SK-N-DZ (cell line): ENCODE measurements at places on chromosomes 16 and 17.
A peak's percentile ranks its signal among the peaks of the same experiment; 100 is the strongest.

- peak; percentile 42 for DNase-seq
These were observed 11.7 kb upstream of the SLC47A2 start for GRCh38 chr17:19728084-19728495.

DNA sequence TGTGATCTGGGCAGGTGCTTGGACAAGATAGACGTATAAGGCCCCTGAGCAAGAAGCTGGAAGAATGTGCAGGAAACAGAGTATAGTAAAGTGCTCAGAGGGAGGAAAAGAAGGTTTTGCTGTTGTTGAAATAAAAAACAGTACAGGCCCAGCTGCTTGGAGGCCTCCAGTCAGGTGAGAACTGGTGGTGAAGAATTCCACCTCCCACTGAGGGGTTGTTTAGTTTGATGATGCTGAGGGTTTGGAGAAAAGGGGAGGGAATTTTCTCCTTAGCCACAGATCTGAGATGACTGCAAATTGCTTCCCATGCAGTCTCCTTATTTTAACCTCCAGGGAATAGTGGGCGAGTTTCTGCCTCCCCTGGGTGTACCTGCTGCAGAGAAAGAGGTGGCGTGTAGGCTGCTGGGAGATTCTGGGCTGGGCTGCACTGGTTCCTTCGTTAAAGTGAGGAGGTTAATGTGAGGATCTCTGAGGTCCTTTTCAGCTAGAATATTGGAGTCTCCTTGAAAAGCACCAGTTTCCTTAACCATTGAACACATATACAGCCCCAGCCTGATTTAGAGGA lies 25.8 kb downstream of the SMPD3 start:
- no peak for DNase-seq

DNA sequence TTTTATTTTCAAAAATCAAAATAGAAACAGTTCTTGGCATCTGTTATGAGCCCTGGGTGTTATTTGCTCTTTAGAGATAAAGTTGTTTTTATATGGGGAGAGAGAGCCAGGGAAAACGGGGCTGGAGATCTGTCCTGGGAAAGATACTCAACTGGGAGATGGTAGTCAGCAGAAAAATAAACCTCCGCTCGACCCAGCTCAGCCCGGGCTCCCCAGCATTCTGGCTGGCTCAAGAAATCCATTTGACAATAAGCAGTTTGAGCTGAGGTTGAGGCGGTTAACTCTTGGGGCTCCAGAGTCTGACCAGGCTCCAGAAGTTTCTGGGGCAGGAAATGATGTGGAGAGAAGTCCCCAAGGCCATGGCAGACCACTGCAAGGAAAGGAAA lies 151.9 kb downstream of the IRX5 start:
- no peak for DNase-seq

- peak; percentile 45 for DNase-seq
These were observed 145.7 kb downstream of the ZFHX3 start for GRCh38 chr16:72902206-72902605.

DNA sequence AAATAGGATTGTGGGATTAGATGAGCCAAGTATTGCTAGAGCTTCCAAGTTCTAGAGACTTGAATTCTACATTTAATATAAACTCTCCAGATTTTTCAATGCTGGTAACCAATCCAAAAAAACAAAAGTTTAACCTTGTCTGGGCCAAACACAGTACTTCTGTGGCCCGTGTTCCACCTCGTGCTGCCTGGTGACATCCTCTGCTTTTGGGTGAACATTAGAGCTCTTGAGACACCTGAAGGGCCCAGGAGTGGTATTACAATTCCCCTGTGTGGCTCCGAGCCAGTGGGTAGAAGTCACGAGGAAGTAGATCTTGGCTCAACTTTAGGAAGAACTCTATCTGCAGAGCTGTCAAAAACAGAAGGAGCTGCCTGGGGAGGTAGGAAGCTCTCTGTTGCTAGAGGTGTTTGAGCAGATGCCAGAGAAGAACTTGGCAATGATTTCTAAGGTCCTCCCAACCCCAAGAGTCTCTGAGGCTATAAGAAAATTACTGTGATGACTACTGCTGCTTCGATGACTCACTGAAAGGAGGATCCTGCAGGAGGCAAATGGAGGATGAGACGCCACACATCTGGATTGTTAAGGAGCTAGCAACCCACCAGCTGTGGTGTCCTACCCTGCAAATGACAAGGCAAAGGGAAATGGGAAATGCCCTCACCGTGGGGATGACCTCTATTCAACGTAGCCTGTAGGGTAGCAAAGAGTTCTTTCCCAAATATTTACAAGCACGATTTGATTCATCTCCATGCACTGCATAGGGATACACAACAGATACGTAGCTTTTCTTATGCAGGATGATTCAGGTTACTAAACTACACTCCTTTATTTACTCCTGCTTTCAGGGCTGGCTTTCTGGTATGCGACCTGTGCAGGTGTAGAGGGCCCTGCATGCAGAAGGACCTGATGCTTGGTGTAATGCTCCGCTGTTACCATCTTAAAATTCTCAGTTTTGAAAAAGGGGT lies 45.8 kb upstream of the GAS7 start:
- no peak for DNase-seq

- DNase-seq = no peak
These were observed 774 bp upstream of the MAF start for GRCh38 chr16:79601092-79601930.

DNA sequence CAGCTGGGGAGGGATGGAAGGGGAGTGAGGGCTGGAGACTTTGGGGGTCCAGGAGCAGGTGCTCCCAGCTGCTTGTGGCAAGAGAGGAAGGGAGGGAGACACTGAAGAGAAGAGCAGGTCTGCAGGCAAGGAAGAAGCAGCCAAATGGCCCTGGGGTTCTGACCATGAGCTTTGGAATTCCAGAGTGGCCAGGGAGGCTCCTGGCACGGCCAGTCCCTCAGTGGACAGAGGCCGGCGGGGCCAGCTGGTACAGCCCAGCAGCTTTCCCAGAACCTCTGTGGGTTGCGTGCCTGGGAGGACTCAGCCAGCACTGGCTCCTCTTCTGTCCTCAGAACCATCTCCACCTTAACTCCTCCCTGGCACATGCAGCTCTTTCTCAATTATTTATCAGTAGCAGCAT lies 233.0 kb downstream of the MSI2 start:
- no peak for DNase-seq

- peak; percentile 26 for DNase-seq
These were observed 1.2 kb downstream of the TBX2 start for GRCh38 chr17:61400717-61401388.

DNA sequence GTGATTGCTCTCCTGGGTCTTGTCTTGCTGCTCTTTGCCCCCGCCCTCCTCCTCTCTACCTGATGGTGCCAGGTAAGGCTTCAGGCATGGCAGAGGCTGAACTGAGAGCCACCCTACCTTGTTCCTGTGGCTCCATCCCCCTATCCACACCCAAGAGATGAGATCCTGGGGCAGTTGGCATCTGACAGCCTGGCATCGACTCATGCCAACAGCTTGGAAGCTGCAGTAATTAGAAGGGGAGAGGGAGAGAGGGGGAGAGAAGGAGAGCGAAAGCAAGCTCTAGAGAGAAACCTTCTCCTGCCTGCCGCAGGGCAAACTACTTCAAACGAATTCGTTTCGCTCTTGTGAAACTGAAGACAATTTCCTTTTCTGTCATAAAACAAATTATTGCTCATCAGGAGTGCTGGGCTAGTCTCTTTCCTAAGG lies 13.8 kb upstream of the SP6 start:
- no peak for DNase-seq

DNA sequence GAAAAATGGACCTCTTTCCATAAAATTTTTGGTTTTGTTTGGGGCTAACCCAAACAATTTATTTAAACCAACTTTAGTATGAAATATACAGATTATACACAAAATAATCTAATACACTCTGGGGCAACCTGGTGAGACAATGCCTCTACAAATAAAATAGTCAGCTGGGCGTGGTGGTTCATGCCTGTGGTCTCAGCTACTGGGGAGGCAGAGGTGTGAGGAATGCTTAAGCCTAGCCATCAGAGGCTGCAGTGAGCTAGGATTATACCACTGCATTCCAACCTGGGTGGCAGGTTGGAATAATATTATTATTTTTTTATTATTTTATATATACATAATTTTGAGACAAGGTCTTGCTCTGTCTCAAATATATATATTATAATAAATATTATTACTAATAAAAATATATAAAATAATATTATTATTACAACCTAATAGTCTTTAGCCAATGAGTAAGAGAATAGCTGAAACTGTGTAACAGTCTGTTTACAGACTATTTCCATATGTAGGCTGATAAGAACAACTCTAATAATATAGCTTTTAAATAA lies 50.5 kb downstream of the GLG1 start:
- DNase-seq = no peak

DNA sequence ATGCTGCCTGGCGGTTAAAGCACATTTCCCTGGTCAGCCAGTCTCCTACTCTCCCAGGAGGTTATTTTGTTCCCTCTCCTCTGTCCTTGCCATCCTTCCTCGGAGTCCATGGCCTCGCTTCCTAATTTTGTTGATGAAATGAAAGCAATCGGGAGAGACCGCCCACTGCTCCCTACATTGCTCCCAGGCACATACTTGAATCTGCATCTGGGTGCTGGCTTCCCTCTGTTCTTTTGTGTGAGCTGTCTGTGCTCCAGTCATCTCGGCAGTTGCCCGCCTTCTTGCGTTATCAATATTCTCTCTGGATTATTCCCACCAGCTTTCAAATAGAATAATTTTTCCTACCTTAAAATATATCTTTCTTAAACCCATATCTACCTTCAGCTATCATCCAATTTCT lies 11.1 kb downstream of the KRT23 start:
- DNase-seq = no peak

GRCh38 chr16:119835-120491 lies 18.5 kb downstream of the NPRL3 start:
- DNase-seq = no peak

GRCh38 chr16:47904691-47905090 lies 251.1 kb downstream of the ABCC12 start:
- no peak for DNase-seq

GRCh38 chr17:46836500-46836899 lies 14.9 kb upstream of the WNT9B start:
- DNase-seq = no peak
